SJCRH30 (cell line): ENCODE measurements at places on chromosomes 16 and 17.
A peak's percentile ranks its signal among the peaks of the same experiment; 100 is the strongest.

DNA sequence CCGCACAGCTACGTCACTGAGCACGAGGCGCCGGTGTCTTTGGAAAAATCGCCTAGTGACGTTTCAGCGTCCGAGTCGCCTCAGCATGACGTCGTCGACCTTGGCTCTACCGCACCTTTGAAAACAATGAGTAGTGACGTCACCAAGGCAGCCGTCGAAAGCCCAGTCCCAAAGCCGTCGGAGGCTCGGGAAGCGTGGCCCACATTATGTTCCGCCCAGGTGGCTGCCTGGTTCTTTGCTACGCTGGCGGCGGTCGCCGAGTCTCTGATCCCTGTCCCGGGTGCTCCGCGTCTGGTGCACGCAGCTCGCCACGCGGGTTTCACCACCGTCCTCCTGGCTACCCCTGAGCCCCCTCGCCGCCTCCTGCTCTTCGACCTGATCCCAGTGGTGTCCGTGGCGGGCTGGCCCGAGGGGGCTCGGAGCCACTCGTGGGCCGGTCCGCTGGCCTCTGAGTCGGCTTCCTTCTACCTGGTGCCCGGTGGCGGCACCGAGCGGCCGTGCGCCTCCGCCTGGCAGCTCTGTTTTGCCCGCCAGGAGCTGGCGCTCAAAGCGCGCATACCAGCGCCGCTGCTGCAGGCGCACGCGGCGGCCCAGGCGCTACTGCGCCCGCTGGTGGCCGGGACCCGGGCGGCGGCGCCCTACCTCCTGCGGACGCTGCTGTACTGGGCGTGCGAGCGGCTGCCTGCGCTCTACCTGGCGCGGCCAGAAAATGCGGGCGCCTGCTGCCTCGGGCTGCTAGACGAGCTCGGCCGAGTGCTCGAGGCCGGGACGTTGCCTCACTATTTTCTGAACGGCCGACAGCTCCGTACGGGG, 1.5 kb downstream of the TMEM102 start:
- DNase-seq: peak; percentile 36

GRCh38 chr16:31033709-31034492, 543 bp downstream of the STX4 start:
- DNase-seq: peak; percentile 88

GRCh38 chr17:74937064-74938051, 1.7 kb downstream of the OTOP3 start:
- no peak for DNase-seq

- DNase-seq: no peak
Measured at GRCh38 chr16:56623637-56624036, 1.9 kb upstream of the MT1E start.

DNA sequence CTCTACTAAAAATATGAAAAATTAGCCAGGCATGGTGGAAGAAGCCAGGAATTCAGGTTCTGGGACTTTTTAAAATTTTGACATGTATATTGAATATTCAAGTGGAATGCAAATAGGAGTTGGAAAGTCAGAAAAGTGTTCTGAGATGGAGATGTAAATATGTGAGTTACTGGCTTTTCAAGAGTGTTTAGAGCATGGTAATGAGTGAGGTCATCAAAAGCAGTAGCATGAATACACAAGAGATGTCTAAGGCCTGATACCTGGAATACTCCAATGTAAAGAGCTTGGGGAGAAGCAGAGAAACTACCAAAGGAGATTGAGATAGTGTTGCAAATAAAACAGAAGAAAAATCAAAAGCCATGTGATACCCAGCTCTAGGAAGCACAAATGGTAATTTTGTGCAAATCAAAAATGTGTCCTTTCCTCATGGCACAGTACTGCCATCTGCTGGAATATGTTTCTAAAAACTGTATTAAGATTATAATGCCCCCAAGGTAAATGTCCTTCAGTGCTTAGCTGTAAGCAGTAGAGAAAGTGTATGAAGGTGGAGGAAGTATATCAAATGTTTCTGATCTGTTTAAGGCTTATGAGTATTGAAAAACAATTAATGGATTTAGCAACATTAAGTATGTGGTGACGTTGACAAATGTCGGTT, 908.4 kb downstream of the KCNJ18 start:
- no peak for DNase-seq

- DNase-seq: no peak
Measured at GRCh38 chr16:87895641-87896141, 26.4 kb upstream of the SLC7A5 start.

- DNase-seq: no peak
Measured at GRCh38 chr17:76948726-76949342, 80.6 kb downstream of the MGAT5B start.

DNA sequence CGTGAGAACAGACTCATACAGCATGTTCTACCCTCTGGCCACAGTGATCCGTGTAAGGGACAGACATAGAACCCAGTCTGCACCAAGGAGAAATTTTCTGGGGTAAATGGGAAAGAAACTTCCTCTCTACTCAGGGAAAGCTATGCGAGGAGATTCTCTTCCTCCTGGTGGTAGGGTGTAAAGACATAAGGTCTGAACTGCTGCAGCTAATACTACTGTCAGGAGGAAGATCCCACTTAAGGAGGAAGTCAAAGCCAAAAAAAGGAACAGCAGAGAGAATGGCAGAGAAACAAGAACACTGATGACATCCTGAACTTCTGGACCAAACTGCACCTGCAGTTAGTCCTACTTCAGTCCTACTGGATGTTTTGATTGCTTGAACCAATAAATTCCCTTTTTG, 7.1 kb upstream of the TM4SF5 start:
- DNase-seq: no peak

DNA sequence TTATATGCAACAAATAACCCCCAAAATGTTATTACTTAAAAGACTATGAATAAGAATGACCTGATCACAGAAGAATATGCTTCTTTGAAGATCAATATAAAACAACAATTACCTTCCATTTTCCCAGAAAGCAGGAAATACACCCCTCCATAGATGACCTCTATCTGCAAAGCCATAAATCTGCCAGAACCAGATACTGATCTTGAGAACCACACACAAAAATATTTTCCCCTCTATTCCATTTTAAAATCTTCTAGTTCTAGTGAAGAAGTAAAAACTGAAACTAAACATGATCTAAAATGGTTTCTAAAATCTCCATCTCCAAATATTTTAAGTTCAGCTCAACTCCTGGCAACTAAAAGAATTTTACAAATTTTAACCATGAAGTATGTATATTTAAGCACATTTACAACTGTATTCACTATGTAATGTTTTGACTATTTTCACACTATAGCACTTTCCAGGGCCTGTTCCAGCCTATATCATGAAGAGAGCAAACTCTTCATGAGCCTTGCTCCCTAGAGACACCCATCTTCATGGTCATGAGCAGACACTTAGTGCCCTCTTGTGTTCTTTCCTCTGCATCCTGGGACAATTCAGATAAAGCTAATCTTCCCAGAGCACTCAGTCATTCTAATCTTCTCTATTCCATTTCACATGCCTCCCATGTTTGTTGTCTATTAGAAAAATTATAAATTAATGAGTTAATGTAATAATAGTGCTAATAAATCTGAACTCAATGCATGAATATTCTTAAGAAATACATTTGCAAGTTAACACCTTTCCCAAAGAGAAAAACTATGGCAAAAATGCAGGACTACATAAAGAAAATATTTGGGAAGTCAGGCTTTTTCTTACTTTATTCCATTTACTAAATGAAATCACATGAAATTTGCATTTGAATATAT, 87.0 kb downstream of the HELZ start:
- DNase-seq: peak; percentile 24

DNA sequence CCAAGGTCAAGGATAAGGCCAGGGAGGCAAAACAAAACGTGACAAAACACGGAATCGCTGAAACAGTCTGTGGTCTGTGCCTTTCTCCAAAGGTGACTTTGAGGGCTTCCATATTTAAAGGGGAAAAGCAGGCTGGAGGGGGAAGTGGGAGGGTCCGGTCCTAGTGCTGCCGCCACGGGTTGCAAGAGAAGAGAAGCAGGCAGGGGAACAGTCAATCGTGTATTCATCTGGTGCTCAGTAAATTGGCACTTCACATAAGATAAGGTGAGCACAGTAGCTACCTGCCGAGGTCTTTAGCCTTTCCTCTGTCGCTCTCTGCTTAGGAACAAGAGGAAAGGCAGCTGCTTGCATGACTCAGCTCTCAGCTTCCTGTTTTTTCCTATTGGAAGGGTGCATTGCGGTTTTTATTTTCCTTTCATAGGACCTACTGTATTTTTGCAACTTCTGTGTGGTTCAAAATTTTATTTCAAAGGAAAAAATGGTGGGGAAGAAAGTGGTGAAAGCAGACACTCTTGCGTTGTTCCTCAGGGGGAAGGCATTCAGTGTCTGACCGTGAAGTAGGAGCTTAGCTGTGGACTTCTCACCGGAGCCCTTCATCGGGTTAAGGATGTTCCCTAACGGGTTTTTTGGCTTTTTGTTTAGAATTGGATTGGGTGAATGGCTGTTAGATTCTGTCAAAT, 7.1 kb upstream of the LGALS3BP start:
- DNase-seq: peak; percentile 76

DNA sequence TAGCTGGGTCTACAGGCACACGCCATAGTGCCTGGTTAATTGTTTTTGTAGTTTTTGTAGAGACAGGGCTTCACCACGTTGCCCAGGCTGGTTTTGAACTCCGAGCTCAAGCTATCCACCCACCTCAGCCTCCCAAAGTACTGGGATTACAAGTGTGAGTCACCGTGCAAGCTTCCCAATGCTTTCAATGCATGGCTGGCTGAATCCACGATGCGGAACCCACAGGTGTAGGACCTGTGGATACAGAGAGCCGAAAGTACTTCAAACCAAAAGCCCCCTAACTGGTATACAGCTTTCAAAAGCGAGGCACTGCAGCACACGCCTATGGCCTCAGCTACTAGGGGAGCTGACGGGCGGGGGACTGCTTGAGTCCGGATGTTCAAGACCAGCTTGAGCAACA, 44.8 kb downstream of the METTL16 start:
- DNase-seq: no peak

GRCh38 chr17:43673516-43674323, 12.0 kb upstream of the MEOX1 start:
- peak; percentile 91 for DNase-seq

DNA sequence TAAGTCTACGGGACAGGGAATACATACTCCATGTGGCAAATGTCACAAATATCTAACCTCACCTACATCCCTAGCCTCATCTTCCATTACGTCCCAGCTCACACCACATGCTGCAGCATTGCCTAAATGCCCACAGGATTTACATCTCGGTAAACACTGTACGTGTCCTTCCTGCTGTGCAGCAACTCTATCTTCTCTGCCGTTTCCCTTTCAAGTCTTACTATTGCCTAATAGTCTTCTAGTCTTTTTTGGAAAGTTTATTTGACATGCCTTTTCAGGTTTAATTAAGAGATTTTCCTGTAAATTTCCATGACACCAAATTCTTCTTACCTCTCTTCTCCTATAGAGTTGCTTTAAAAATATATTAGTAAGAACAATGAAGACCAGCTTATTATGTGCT, 120.5 kb downstream of the HS3ST4 start:
- DNase-seq: no peak

DNA sequence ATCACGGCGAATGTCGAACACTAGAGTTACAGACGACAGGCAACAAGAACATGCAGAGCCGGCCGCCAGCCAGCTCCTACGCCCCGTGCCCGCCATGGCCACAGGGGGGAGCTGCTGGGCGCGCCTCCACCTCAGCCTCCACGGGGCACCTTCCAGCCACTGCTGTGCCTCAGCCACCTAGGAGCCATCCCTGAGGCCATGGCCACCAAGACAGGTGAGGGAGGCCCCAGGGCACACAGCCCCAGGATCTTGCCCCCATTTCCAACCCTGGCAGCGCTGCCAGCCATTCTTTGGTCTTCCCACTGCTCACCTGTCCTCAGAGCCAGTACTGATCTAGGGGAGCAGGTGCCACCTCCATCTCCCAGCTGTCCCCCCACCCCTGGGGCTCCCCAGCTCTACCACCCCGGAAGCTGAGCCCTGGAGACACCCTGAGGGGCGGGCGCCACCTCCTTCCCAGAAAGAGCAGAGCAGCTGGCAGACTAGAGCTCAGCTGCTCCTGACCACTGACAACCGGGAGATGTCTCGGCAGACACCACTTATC, 11.8 kb downstream of the GNPTG start:
- peak; percentile 67 for DNase-seq

- peak; percentile 56 for DNase-seq
Measured at GRCh38 chr16:30526137-30526822, at the start of gene ZNF768. ZNF768 (minus strand) TSS chr16:30526566; CDS start chr16:30526413, 153 bp downstream.

DNA sequence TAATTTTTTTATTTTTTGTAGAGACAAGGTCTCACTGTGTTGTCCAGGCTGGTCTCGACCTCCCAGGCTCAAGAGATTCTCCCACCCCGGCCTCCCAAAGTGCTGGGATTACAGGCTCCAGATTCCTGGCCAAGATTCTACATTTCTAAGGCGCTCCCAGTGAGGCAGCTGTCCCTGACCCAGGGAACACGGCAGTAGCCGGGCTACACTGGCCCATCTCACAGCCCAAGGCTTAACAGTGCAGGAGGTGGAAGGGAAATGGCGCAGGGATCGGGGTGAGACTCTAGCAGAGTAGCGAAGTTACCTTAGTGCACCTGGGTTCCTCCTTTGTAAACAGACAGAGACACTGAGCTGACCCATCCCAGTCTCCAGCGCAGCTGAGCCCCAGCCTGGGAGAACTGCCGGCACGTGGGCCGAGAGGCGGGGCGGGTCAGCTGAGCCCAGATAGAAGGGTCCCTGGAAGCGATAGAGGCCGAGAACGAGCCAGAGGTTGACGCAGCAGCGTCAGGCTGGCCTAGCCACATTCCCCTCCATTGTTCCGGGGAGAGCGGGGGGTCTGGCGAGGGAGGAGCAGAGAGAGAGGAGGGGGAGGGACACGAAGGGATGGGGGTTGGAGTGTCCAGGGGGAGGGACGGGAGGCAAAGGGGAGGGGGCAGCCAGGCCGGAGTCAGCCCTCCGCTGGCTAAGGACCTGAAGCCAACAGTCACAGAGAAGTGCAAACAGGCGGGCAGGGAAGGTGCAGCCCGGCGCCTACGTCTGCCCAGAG, 2.5 kb downstream of the CARHSP1 start:
- peak; percentile 58 for DNase-seq

DNA sequence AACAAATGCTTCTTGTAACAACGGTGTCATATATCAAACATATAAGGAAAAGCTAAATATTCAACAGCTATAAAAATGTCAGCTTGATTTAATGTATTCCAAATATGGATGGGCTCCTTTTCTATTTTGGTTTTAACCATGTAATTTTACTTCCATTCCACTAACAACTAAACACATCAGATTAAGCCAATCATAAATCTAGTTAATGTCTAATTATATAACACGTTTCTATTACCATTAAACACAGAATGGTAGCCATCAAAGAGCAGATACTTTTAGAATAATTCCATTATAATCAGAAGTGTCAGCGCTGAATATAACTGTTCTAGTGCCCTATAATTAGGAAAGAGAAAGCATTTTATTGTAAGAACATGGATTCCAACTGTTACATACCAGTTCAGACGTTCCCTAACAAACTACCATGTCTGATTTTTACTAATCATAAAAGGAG, 10.0 kb downstream of the CMC2 start:
- DNase-seq: no peak

- DNase-seq: no peak
Measured at GRCh38 chr17:20072692-20072992, 63.5 kb downstream of the SPECC1 start.

- peak; percentile 52 for DNase-seq
Measured at GRCh38 chr17:55734128-55734781, 11.6 kb upstream of the TMEM100 start.
